ENCODE measurements at places on chromosomes 7 and 10.

DNA sequence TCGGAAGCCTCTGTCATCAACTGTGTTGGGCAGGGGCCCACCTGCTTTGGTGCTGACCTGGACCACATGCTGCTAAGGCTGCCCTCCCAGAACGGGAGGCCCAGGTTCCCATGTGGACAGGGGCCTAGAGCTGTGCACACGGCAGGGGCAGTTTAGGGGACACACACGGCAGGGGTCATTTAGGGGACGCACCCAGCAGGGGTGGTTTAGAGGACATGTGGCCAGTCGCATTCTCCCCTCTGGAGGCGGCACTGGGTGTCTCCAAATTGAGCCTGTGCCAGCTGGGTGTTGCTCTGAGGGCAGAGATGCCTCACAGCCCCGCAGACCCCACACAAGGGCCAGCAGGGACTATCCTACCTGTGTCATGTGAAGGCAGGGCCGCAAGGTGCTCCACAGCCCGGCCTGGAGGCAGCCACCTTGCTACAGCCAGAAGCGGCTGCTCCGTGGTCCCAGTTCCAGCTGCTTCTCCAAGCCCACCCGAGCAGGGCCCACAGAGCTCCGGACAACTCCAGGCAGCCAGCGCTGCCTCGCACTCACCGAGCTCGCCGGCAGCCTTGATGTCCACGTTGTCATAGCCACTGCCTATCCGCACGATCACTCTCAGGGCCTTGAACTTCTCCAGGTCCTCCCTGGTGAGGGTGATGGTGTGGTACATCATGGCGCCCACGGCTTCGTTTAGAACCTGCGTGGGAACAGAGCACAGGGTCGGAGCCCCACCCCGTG, 60.7 kb downstream of the ZRANB1 start:
- DNase-seq = no peak

GRCh38 chr10:11163780-11164550, 146.3 kb downstream of the CELF2 start:
- DNase-seq = no peak

DNA sequence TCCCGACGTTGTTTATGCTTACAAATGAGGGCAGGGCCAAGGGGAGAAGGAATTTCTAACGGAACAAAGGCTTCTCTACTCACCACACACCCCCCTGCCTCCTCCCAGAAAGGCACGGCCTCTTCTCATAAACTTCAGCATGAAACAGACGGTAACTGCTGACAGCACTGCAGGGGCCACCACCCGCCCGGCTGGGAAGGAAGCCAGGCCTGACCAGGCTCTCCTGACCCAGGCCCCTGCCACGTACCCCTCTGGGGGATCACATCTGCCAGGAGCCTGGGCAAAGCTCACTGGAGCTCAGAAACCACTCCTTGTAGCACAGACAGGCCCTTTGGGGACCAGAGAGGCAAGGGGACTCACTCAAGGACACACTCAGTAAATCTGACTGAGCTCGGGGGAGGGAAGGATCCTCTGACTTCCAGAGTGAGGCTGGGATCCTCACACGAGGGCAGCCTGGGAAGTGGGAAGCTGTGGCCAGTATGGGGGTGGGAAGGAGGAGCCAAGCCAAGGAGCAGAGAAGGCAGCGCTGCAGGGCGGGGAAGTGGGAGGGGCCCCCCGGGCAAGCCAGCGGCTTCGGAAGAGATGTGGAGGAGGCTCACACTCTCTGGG, 46.1 kb downstream of the ZCCHC24 start:
- no peak for DNase-seq

GRCh38 chr10:873020-873419, 58.5 kb downstream of the LARP4B start:
- DNase-seq = no peak

DNA sequence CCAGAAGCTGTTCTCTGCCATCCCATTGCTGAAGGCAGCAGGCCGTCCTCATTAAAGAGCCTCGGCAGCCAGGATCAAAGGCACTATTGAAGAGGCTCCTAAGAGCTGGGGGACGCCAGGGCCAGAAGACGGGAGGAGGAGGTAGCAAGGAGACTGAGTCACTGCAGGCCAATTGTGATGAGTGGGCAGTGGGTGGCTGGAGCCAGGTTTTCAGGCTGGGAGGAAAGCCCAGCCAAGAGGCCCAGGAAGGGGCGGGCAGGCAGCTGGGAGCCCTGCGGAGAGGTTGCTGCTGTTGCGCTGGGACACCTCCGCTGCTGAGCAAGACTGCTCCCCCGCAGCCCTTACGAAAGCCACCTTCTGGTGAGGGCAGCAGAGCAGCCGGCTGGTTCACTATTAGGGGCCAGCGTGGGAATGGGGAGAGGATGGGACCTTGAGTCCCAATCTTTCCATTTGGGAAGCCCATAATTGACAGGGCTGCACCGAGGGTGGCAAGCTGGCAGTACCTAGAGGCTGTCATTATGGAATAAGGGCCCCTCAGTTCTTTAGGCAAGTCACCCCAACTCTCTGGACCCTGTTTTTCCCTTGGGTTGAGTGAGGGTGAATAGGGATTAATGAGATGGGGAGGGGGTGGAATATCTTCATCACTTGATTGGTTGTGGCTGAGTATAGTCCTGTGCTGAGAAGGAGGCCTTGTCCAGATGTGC, 48.4 kb downstream of the UNC5B start:
- no peak for DNase-seq

DNA sequence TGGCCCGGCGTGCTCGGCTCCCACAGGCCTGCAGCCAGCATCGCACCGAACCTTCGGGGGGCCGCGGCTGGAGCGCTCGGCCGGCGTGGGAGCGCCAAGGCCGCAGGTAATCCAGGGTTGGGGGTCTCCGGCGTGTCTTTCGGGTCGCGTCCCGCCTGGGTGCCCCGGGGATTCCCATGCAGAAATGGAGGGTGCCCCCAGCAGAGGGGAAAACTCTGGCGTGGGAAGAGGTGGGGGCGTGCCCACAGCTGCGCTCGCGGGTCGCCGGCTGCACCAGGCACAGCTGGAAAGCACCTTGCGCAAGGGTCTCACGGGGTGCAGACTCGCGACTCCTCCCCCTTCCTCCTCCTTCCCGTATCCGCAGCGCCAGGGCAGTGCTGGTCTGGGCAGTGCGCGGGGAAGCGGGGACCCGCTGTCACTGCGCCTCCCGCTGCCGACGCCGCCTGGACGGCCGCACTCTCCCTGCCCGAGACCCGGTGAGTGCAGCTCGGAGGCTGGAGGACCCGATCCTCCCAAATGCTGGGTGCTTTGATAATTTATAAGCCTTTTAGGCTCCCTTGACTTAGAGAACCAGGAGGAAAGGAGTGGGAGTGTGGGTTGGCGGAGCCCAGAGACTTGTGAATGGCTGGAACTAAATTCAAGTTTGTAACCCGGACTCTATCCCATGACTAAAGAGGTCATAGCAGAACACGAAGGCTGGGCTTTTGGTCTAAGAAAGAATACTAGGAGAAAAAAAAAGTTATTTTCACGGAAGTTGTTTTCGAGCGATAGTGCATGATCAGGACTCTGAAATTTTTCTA, 489 bp downstream of the MAP3K8 start:
- no peak for DNase-seq

DNA sequence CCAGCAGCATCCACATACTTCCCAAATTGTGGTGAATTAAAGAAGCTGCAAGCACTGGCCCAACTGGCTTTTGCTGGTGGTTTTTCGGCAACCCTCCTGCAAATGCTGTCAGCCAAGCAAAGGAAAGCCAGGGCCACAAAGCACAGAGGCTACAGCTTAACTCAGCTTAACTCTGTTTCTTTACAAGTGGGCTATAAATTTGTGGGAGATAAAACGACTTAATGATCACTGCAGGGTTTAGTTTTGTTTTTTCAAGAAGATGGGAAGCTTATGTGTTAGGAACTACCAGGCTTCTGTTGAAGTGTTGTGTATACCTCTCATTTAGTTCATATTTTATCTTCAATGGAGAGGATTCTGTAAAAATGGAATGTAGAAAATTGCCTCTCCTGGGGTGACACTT, 110.6 kb downstream of the TACC2 start:
- DNase-seq = no peak

- DNase-seq = no peak
These were observed 67.3 kb upstream of the KLF6 start for GRCh38 chr10:3852147-3852904.

DNA sequence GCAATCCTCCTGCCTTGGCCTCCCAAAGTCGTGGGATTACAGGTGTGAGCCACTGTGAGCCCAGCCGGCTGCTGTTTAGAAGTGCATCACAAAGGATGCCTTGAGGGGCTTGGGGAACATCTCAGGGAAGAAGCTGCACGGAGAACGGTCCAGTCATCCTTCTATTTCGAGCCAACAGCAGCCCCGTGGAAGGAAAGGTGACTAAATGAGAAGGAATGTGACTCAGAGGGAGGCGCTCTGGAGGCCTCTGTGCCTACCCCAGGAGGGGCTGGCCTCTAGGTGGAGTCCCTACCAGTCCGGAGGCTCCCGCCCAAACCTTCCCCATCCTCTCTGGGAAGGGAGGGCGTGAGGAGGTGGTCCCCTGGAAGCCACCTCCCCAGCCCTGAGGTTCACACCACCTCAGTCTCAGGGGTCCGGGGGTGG, 76.2 kb downstream of the CTBP2 start:
- peak; percentile 60 for DNase-seq

GRCh38 chr10:99406149-99406548, 24.3 kb downstream of the GOT1 start:
- no peak for DNase-seq

DNA sequence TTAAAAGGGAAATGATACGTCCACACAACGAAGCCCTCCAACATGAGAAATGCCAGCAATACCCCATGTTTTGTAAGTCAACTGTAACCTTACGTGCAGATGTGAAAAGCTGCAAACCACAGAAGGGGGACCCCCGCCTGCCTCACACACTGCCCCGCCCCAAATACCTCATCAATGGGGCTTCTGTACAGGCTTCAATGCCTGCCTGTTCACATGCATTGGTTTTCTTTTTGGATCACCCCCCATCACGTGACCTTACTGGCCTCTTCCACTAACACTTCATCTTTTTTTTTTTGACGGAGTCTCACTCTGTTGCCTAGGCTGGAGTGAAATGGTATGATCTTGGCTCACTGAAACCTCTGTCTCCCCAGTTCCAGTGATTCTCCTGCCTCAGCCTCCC, 224.0 kb downstream of the TNS3 start:
- no peak for DNase-seq

DNA sequence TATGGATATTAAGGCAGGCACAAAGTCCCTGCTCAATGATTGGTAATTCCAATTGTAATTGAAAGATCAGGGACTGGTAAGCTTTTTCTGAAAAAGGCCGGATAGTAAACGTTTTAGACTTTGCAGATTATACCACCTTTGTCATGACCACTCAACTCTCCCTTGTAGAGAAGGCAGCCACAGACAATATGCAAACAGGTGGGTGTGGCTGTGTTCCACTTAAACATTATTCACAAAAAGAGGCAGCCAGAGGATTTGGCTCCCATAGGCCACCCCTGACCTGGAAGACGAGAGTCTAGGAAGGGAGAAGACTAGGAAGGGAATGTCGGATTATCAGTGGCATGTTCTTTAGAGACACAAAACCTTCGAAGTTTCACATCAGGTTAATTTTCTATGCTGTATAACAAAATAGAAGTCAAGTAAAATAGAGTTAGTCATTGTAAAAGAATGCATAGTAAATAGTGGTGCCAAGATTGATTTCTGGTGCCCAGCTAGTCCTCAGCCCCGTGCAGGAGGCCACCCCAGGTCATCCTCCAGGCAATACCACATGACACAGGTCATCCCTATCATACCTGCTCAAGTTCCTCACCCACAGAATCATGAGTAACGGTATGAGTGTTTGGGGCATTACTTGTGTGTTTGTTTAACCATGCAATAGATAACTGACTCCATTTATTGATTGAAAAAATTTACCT, 193.8 kb downstream of the PLPP4 start:
- no peak for DNase-seq

DNA sequence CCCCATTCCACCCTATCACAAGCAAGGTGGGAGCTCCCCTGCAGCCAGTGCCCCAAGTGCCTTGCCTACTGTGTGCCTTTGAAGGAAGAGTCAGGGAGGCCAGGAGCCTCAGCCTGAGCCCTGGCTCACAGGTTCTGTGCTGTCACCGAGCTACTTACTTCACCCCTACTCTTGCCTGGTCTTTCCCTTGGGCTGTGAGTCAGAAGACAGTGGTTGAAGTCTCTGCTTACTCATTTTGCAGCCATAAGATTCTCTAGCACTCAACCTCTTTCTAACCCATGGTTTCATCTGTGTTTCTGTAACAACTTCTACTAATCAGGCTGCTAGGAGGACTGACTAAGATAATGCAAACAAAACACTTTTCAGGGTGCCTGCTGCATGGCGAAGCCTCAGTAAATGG, 114.5 kb downstream of the PLCE1 start:
- DNase-seq = no peak

GRCh38 chr10:13955409-13956068, 368.8 kb downstream of the PRPF18 start:
- no peak for DNase-seq

DNA sequence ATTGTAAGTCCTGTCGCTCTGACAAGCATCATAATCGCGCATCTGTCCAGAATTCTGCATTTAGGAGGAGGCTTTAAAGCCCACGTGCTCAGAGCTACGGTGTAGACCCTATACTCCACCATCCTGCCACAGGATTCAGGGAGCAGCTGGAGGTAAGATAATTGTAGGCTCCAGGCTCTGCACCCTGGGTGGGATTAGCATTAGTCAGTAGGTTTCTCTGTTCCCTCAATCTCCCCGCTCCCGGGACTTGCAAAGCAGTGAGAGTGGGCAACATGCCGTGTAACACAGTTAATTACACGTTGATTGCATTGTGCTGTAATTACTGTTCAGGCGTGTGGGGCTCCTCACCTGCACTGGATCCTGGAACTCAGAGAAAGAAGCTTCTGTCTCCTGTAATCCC, 89.3 kb upstream of the CUX1 start:
- DNase-seq = no peak

- no peak for DNase-seq
These were observed 695.1 kb downstream of the TNS3 start for GRCh38 chr7:46886669-46887374.

- DNase-seq = no peak
These were observed 456.8 kb downstream of the KCNMA1 start for GRCh38 chr10:77180794-77181193.

GRCh38 chr7:137642031-137642430, 204.7 kb downstream of the DGKI start:
- DNase-seq = no peak

GRCh38 chr7:147432079-147432478, 1158.5 kb upstream of the C7orf33 start:
- no peak for DNase-seq

- DNase-seq = no peak
These were observed 25.1 kb upstream of the AKAP9 start for GRCh38 chr7:91915401-91916050.

- no peak for DNase-seq
These were observed 181.7 kb upstream of the RHOBTB1 start for GRCh38 chr10:61125560-61126170.

DNA sequence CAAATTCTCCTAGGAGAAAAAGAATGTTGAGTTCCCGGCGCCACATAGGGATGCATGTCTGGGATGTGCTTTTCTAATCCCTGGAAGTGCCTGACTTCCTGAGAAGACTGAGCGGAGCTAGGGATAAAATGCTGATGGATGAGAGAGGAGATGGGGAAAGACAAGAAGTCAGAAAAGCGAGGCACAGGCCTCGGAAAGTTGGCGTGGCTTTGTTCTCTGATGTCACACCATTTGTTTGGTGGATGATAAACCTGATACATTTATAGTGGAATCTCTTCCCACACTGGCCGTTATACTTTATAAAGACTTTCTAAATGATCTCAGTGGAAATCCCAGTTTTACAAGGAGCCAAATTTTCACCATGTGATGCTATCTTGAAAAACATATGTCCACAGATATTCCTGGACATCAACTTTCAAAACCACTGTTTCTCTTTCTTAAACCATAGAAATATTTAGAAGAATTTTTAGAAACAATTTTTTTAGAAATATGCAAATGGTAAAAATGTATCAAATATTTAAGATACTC, 188.8 kb upstream of the SVIL start:
- DNase-seq = no peak

GRCh38 chr7:155484483-155485399, 26.8 kb downstream of the EN2 start:
- no peak for DNase-seq

Data from iPS DF 19.7 (cell line).